ENCODE measurements at places on chromosomes 7 and 10.

DNA sequence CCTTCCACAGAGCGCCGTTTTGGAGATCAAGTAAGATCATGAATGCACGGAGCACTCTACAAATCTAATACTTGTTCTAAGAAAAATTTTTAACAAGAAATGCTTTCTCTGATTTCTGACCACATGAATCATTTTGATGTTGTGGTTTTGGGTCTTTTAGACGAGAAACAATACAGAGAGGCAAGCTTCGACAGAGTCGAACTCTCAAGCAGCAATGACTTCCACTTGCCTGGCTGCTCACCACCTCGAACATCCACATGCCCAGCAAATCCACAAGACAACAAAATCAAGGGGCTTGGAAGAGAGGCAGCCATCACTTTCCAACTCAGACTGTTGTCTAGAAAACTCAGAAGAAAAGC lies 69.4 kb upstream of the GSDME start:
- no peak for DNase-seq

DNA sequence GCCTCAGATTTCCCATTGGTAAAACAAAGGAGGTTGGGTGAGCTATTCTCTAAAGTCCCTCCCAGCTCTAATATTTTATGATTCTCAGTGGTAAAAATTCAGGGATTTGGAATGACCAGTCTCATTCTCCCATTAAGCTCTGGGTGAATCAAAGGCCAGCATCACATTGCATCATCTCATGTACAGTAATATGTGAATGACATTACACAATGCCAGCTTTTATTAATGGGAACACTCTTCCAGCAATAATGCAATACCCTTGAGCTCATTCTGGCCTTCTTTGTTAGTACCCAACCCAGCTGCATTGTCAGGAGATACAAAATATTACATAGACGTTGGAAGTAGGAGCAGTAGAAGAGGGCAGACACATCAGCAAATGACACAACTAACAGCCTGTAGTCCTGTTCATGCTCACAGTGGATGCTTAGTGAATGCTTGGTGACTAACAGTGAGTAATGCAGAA lies 100.0 kb upstream of the EGR2 start:
- DNase-seq = no peak

GRCh38 chr10:22133749-22134624 lies 83.8 kb downstream of the EBLN1 start:
- DNase-seq = no peak

DNA sequence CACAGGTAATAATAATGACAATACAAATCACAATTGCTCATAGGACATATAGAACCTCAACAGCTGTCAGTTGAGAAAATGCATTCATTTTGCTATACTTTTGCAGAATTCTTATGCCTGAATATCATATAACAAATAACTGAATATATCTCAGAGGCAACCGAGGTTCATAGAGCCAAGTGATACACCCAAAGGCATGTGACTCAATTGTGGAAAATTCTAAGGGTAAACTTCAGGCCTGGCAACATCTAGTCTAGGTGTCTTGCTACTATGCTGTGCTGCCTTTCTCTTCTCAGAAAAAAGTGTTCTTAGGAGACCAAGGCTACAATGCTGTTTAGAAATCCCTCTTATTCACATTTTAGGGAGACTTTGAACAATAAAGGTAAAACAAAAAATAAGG lies 270.7 kb downstream of the BAMBI start:
- DNase-seq = no peak

- DNase-seq = no peak
Measured at GRCh38 chr10:132359305-132360040, 27.5 kb downstream of the LRRC27 start.

GRCh38 chr10:29443745-29444523 lies 155.1 kb downstream of the LYZL1 start:
- DNase-seq = peak; percentile 41
